ENCODE measurements at places on chromosomes 16 and 17.
A peak's percentile ranks its signal among the peaks of the same experiment; 100 is the strongest.

DNA sequence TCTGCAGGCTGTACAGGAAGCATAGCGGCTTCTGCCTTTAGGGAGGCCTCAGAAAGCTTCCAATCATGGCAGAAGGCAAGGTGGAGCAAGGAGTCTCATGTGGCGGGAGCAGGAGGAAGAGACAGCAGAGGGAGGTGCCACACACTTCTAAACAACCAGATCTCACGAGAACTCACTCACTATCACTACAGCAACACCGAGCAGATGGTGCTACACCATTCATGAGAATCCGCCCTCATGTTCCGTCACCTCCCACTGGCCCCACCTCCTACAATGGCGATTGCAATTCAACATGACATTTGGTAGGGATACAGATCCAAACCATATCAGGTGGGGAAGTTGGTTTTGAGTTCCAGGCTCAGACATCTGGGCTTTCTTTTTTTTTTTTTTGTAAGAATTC lies 31.9 kb upstream of the NUDT7 start:
- no peak for DNase-seq

GRCh38 chr17:43316522-43317142 lies 82.2 kb upstream of the ARL4D start:
- no peak for DNase-seq

DNA sequence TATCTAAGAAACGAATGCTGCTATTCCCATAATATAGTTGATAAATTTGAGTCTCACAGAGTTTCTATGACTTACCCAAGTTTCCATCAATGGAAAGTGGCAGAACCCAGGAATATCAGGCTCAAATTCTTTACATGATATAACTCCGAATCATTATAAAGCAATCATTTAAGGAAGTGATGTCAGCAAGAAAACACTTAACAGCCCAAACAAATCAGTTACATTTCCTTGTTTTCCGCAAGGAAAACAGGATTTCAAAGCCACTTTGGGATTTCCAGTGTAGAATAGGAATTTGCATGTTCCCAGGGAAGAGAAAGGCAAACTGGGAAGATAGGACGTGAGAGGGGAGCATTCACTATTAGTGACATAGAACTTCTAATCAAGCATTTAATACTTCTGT lies 311.4 kb upstream of the GOT2 start:
- DNase-seq, result no peak

GRCh38 chr17:72683506-72684404 lies 408.7 kb downstream of the SLC39A11 start:
- peak; percentile 86 for DNase-seq

DNA sequence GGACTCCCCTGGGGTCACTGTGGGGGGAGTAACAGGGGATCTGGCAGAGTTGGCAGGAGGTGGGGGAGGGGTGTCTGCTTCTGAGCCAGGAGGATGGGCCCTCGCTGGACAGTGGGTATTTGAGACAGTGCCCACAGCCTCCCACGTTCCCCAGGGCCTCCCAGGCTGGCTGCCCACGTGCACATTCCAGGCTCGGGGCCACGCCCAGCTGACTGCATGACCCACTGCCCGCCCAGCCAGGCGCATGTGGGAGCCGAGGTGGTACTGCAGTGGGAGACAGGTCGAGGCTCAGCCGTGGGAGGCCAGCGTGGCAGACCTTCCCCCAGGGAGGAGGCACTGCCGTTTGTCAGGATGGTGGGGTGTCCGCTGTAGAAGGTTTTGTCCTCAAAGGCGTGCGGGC lies 38.8 kb downstream of the BAHCC1 start:
- peak; percentile 31 for DNase-seq

DNA sequence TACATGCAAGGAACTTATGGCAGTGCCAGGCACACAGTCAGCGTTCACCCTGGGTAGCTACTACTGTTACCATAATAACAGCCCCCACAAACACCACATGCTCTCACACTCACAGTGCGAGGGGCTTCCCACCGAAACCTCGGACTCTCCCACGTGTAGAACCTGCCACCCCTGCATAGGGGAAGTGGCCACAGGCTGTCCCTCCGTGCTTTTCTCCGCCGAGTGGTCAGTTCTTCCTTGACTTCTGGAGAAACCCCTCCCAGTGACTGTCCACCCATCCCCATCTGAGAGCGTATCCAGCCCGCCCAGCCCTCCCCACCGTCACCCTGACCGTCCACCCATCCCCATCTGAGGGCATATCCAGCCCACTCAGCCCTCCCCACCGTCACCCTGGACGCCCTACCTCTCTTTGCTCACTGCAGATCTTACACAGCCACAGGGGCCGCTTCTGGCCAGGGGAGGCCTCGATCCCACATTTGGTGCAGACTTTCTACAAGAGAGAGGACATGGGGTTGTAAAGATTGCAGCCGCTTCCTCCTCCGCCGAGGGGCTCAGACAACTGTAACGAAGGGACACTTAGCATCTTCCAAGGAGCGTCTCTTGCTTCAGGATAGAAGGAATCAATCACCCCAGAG lies 71.1 kb downstream of the RPH3AL start:
- no peak for DNase-seq

DNA sequence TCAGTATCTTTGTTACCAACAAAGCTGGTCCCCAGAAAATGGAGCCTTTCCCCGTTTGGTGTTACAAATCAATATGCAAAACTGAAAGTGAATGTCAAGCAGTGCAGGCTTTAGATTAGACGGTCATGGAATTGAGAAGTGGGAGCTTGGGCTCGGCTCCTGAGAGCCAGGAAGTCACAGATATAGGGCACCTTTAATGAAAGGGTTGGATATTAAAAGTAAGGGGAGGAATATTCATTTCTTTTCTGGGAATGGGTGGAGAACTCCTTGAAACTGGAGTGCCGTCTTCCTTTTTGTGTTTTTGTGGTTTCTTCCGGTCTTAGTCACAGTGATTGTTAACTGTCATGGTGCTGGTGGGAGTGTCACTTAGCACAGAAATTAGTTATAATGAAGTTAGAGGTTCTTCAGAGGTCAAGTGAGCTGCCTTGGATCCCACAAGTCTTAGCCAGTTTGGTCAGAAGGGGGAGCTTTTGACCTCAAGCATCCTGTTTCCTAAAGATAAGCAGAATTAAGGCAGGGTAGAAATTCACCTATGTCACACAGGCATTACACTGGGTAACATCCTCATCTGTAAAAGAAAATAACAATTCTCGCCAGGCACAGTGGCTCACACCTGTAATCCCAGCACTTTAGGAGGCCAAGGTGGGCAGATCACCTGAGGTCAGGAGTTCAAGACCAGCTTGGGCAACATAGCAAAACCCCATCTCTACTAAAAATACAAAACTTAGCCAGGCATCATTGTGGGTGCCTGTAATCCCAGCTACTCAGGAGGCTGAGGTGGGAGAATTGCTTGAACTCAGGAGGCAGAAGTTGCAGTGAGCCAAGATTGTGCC lies 9.6 kb upstream of the EIF1 start:
- peak; percentile 91 for DNase-seq

- DNase-seq, result no peak
These were observed 52.2 kb downstream of the SDK2 start for GRCh38 chr17:73592079-73592415.

GRCh38 chr17:46726206-46726605 lies 92.3 kb downstream of the WNT3 start:
- DNase-seq, result peak; percentile 65

DNA sequence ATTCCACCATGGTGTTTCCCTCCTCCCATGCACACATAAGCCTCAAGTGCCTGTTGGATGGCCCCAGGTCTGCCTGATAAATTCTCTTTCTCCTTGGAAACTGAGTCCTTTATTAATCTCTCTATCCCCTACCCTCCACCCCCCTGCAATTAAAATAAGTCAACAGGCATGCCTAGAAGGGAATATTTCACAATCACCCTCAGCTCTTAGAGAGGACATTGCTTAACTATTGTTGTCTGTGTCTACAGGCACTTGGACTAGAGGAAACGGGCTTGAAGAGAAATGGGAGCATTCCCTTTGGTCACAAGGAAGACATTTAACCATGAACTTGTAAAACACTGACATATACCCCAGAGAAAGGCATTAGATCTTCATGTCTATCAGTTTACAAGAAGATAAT lies 39.5 kb downstream of the RCVRN start:
- no peak for DNase-seq

- DNase-seq, result peak; percentile 87
These were observed 8.2 kb downstream of the PLCD3 start for GRCh38 chr17:45123930-45124796.

DNA sequence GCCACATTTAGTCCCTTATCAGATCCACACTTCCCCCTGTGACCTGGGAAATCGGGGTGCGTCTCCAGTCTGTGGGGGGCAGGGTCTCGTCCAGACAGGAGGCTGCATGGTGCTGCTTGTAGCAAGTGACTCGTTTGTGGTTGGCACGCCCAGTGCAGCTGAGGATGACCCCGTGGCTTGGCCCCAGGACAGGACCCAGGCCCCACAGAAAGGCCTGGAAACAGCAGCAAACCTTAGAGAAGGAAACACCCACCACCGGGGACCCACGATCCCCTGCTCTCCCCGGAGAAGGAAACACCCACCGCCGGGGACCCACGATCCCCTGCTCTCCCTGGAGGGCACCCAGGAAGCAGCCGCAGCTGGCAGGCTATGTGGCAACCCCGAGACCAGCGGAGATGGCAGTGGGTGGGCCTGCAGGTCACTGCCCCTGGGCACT lies 8.2 kb upstream of the C16orf95 start:
- no peak for DNase-seq

DNA sequence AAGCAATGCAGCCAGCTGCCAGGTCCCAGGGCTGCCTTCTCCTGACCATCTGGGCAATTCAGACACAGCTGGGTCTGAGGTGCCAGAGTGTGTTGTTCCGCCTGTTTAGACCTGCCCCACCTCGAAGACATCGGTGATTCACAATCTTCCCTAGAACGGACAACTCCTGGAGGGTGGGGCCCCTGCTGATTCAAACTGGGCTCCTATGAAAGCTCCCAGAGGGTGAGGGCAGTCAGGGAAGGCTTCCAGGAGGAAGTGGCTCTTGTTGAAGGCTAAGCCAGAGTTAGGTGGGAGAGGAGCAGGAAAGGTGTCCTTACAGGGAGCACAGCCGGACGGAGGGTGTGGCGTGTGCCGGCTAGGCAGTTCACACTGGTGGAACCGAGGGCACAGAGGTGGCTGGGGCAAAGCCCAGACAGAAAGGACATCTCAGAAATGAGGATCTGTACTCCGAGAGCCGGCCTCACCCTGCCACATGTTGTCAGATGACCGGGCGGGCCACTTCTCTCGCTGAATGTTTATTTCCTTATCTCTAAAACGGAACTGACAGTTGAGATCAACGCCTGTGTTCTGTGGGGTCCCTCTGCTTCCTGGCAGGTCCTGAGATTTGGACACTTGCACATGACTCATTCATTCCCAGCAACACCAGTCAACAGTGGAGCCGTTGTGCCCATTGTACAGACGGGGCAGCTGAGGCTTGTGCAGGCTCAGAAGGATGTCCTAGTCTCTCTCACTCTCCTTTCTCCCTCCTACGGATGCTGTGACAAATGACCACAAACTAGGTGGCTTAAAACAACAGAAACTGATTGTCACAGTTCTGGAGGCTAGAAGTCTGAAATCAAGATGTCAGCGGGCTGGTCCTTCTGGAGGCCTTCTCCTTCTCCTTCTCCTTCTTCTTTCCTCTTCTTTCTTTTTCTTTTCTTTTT lies 26.9 kb upstream of the LITAF start:
- DNase-seq, result peak; percentile 79

GRCh38 chr17:29504711-29505110 lies 62.1 kb downstream of the ABHD15 start:
- no peak for DNase-seq

DNA sequence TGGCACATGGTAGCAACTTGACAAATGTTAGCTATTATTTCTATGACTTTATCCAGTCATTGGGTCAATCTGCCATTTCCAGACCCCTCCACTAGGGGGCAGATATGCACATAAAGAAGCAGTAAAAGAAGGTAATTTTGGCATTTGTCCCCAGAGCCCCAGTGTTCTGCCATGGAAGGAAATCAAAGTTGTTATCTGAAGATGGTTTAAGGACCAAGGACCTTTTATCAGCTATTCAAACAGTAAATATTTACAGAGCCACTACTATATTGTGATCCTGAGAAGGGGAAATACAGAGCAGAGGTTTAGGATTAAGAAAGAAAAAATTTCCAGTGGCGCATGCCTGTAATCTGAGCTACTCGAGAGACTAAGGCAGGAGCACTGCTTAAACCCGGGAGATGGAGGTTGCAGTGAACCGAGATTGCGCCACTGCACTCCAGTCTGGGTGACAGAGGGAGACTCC lies 20.0 kb downstream of the TRAF4 start:
- DNase-seq, result peak; percentile 33

DNA sequence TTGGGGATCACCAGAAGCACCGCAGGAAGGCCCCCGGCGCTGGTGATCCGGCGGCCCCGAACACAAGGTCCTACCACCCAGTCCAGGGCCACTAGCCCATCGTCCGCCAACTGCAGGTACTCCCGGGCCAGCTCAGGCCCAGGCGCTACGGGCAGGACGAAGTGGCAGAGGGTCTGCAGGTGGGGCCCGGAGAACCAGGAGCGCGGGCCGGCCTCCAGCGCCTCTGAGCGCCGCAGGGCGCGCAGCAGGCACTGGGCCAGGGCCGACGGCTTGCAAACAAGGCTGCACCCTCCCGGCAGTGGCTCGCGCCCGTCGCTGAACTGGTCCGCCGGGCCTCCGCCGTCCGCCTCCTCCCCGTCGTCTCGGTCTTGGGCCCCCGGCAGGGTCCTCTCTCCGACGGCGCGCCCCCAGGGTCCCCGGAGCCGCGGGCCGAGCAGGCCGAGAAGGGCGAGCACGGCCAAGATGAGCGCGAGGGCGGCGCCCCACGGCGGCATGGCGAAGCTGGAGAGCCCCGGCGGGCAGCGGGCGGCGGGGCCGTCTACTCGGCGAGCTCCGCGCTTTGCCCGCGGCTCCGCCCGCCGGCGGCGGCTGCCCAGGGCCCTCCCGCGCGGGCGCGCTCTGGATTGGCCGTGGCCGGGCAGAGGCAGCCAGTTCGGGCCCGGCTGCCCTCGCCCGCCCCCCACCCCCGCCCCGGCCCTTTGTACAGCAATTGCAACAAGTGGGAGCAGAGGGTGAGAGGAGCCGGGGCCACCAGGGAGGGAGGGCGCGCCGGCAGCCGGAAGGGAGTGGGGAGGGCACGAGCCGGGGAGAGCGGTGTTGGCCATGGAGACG lies at the start of gene ABHD15:
Gene ABHD15, minus strand, starts transcription at position 565 of the 831 bp plus-strand sequence. Its CDS starts 71 bp downstream, at position 494.
- peak; percentile 33 for DNase-seq

DNA sequence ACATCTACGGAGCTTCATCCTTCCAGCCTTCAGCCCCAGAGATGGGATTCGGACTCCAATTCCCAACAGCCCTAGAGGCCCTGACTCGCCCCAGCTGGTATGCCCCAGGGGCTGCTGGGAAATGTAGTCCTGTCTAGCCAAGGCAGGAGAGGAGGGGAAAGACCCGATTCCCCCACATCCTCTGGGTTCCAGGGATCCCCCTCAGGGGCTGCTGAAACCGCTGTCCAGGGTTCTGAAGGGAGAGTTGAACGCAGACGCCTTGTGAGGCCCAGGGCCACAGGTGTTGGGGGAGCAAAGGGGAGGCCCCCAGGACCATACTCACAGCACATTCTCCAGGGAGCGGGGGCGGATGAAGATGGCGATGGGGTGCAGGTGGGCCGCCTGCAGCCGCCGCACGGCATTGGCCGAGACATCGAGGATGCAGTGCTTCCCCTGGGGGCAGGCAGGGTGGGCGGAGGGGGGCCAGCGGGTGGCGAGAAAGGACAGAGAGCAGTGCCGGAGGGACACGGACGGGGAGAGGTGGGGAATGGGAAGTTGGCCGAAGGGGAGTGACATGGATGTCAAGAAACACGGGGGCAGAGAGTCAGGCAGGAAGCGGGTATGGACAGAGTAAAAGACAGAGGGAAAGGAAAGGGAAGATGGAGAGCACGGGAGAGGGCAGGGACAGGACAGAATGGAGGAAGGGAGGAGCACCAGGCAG lies 12.6 kb upstream of the ASGR1 start:
- no peak for DNase-seq

- DNase-seq, result no peak
These were observed 20.7 kb upstream of the IL21R start for GRCh38 chr16:27381236-27381635.
